ENCODE measurements at places on chromosomes 16 and 17.

DNA sequence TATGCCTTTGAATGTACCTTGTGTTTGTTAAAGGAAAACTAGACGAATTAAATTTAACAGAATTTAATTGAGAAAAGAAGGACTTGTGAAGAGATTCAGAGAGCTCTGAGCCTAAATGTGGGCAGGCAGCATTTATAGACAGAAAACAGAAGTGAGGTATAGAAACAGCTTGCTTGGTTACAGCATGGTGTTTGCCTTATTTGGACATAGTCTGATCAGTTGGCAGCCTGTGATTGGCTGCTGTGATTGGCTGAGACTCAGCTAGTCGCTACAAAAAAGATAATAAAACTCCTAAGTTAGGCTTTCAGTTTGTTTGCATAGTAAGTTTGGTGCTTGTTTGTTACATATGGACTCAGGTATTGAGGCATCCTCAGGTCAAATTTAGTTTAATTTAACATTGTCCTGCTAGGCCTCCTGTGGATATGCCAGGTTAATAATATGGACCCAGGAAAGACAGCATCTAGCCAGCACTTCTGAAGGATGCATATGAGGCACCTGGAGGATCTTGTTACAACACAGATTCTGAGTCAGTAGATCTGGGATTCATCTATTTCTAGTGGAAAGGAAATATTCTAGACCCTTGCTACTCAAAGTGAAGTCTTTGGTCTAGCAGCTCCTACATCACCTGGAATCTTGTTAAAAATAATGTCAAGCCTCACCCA lies 43.4 kb downstream of the SLFN5 start:
- DNase-seq: no peak

DNA sequence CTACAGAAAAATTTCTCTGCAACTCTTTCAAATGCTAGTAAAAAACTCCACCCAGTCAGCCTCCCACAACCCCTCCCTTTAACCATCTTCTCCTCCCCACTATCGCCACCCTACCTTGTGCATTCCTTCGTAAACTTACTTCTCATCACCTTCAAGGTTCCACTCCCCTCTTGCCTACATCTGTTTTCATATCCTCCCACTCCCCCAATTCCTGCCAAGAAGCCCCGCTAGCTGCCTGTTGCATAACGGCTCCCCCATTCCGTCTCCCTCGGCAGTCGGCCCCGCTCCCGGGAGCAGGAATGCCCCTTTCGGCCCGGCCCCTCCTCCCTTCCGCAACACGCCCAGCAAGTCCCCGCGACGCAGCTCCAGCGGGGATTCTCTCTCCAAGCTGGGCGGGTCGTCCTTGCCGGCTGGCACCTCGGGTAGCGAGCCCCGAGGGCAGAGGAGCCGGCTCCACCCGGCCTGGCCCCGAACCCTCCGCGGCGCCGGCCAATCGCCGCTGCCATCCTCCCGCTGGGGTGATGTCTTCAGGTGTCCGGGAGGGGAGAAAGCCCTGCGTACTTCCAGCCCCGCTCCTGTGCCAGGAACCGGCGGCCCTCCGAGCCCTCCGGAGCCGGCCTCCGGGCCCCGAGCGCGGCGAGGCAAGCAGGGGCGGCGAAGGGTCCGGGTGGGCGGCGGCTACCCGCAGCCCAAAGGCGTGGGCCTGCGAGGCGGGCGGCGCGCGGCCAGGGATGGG lies 1.5 kb downstream of the PHLPP2 start:
- DNase-seq: peak; percentile 10

DNA sequence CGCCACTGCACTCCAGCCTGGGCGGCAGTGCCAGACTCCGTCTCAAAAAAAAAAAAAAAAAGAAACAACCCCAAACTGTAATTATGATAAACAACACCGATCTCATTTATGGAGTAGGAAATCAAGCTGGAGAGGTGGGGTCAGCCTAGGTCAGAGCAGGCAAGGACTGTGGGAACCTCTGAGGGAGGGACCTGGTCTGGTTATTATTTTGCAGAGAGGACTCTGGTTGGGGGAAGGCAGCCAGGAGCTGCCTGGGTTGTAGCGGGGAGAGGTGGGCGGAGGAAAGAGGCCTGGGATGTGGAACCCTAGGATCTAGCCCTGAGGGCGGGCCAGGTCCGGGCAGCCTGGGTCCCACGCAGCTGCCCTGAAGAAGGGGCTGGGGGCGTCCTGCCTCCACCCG lies 10.9 kb upstream of the HS3ST6 start:
- DNase-seq: no peak

DNA sequence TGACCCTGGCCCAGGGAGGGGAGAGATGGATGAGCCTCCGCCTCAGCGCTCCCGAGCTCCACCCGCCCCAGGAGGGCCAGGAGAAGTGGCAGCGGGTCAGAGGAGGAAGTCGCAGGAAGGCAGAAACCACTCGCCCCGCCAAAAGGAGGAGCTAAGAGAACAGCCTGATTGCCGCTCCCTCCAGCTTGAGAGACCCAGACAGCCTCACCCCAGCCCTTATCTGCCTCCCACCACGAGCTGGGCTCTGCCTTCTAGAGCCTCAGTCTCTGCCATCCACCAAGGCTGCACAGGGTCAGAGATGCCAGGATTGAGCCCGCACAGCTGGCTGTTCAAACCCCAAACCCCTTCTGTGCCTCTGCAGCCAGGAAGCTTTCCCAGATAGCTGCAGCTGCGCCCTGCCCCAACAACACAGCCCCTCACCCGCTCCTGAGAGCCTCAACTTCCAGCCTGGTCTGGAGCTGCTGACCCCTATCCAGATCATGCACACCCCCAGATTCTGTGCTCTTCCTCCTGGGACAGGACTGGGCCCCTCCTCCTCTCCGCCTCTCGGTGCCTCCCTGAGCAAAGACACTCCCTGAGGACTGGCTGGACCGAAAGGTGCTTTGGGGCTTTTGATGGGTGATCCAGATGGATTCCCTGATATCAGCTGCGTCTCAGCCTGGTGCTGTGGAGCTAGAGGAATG lies 1.0 kb upstream of the ATP2A3 start:
- no peak for DNase-seq

DNA sequence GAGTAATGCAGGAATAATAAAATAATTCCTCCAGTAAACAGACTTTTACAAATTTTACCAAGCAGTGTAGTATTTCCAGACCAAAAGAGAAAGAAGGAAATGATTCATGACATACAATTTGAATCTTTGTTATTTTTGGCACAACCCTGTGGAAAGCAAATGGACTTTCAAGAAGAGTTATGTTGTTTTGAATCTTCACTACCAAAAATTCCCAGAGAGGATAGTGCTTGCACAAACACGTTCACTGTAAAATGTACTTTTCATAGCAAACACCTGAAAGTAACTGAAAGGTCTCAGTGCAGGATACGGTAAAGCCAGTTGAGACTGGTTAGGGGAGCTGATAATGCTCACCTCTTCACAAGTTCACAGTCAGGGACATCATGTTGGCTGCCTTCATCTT lies 107.1 kb downstream of the USP22 start:
- DNase-seq: no peak

GRCh38 chr16:67388191-67388590 lies 5.1 kb downstream of the TPPP3 start:
- DNase-seq: no peak

DNA sequence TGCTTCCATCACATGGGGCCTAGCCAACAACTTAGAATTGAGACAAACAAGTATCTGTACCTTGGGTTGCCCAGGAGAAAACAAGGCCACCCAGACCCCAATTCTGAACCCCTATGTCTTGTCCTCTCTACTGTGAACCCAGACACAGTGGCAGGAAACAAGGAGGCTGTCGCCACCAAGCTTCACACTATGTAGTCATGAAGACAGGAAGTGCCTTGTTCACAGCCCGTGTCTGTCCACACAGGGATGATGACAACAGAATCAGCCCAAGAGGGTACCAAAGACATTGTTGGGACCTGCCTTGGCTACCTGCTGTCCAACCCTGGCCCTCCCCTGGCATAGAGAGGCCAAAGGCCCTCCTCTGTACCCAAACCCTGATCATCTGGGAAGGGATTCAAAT lies 84.8 kb downstream of the CDYL2 start:
- no peak for DNase-seq

- no peak for DNase-seq
These were observed 175.2 kb upstream of the SALL1 start for GRCh38 chr16:51326131-51326856.

GRCh38 chr16:86667035-86667434 lies 88.7 kb downstream of the FOXL1 start:
- DNase-seq: no peak

- DNase-seq: no peak
These were observed 957.6 kb upstream of the SOX9 start for GRCh38 chr17:71163121-71163812.

- DNase-seq: peak; percentile 66
These were observed 60.7 kb upstream of the ADCY9 start for GRCh38 chr16:4176906-4177417.

- no peak for DNase-seq
These were observed 652 bp downstream of the PRAC2 start for GRCh38 chr17:48723423-48724250.

GRCh38 chr17:20991276-20992037 lies 51.4 kb downstream of the USP22 start:
- no peak for DNase-seq

- DNase-seq: no peak
These were observed 109.2 kb downstream of the C16orf95 start for GRCh38 chr16:87207965-87208364.

- DNase-seq: no peak
These were observed 943 bp upstream of the PIP4K2B start for GRCh38 chr17:38800237-38800760.

GRCh38 chr16:4947722-4948503 lies 10.2 kb upstream of the SEC14L5 start:
- DNase-seq: peak; percentile 95

GRCh38 chr17:44904001-44904984 lies 5.0 kb upstream of the EFTUD2 start:
- DNase-seq: no peak

DNA sequence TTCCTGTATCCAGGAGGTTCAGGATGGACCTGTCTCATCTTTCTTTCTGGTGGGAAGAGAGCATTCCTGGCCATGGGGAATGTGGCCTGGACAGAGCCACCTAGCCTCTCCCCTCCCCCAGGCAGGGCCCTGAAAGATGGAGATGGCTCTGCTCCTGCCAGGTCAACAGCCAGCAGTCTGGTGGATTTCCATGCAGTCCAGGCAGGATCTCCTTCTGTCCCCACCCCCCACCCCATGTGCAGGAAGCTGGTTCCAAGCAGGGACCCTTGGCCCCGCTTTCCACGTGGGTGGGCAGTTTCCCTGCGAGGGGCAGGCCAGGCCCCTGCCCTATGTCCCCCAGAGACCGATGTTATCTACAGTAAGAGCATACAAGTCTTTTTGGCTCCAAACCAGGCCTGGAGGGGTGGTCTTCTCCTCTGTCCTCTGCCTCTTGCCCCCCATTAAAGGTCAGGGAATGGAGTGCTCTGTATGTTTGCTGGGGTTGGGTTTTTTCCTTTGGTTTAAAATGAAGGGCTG lies 240.5 kb downstream of the SEC14L1 start:
- no peak for DNase-seq

- DNase-seq: peak; percentile 73
These were observed 678 bp upstream of the AKAP10 start for GRCh38 chr17:19978209-19978802.

DNA sequence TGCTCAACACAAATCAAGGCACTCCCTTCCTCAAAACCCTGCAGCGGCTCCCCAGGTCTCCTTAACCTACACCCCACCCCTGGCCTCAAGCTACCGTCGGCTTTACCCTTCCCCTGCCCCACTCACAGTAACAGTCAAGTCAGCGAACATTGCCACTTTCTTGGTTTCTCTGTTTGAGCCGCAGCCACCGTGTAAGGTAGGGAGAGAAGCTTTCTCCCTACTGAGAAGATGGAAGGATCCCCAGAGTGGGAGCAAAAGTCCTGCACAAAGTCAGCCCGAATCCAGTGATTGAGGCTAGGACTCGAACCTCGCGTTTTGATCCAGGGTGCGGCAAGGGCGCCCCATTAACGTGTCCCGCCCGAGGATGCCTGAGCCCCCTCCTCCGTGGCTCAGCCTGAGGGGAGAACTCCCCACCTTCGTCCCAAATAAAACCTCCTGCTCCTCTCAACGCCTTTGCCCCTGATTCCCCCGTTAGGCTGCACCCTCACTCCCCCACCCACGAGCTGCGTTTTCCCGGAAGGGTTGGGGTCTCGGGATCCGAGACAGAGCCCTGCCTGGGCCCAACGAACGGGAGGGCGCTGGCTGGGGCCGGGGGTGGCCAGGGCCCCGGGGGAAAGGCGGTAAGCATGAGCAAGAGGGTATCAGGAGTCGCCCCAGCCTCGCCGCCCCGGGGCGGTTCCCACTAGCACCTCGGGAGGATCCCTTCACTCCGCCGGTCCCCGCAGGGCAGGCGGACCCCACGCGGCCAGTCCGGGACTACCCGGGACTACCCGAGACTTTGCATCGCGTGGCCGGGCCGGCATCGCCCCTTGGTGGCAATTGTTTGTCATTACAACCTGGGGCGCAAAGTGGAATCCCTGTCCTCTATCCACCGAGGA lies 9.9 kb upstream of the NAGS start:
- no peak for DNase-seq

DNA sequence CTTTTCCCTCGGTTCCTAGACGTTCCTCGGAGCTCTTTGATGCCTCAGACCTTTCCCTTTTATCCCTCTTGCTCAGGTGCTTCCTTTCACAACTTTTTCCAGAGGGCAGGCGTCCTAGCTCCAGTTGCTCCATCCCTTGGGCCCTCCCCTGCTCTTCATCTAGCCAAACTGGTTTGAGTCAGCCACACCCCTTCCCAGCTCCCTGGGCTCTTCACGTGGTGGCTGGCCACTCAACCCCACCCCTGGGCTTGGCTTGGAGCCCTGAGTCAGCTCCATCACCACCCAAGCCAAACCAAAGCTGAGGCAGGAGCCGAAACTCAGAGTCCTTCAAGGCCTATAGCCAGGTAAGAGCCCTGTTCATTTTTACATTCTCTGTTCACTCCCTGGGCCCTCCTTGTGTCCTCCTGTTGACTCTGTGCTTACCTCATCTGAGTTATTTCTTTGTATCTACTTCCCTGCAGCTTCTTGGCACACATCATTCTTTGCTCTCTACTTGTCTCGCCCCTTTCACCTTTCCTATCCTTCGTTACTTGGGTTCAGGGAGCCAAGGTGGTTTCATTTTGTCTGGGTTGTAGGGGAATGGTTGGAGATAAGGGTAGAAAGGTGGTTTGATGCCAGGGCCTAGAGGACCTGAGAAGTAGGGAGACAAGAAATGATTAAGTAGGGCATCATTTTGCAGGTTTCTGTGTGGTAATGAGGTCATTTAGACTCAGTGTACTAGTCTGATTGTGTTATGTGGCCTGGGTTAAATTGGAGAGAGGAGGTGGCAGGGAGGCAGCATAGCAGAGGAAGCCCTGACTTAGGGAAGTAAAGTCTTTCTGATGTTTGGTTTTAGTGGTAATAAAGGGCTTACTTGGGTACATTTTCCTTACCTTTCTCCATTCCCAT lies 7.6 kb upstream of the PHKG2 start:
- no peak for DNase-seq

- no peak for DNase-seq
These were observed 292.0 kb upstream of the CDH11 start for GRCh38 chr16:65413861-65414260.

Measured in HL-60 (cell line).